RCC 7860 (cell line): ENCODE measurements at places on chromosomes 11 and 22.

- DNase-seq, result no peak
Measured at GRCh38 chr11:129223260-129223659, 31.1 kb upstream of the ARHGAP32 start.

GRCh38 chr11:18726040-18726439, at the start of gene IGSF22:
IGSF22 (minus strand) TSS chr11:18726188; CDS start chr11:18724236, 1,952 bp downstream.
- DNase-seq, result no peak

DNA sequence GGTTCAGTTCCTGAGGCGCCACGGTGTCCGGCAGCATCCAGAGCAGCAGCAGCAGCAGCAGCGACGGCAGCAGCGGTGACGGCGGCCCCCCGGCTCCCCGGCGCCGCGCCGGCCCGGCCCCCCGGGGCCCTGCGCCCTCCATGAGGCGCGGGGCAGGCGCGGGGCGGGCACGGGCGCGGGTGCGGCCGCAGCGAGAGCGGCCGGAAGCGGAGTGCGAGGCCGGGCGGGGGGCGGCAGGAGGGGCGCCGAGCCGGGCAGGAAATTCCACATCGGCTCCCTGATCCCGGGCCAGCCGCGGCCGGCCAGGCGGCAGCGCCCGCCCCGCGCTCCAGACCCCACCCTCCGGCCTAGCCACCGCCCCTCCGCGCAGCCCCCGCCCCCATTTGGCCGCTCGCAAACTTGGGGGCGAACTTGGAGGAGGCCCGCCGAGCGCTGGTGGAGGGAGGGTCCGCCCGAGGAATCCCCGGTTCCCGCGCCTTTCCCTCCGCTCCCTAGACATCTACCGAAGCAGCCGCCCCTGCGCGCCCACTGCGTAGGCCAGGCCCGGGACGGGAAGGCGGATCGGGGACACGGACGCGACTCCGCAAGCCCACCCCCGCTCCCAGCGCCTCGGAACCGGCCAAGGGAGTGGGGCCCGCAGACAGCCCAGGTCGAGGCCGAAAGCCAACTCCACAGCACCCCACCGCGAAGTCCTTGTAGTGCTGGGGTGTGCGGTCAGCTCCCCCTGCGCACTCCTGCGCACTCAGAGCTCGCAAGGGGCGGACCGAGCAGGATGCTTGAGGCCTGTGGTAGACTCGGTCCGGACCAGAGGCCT, at the start of gene SCARF2:
TSS of gene SCARF2 (minus strand) at position 213 of the 814 bp plus-strand sequence. CDS start at position 142, 71 bp downstream.
- no peak for DNase-seq

GRCh38 chr22:44341431-44342346, 28.9 kb upstream of the SHISAL1 start:
- DNase-seq, result no peak

GRCh38 chr11:36395978-36396736, 100.1 kb downstream of the PRR5L start:
- no peak for DNase-seq

- no peak for DNase-seq
Measured at GRCh38 chr11:117375960-117376359, 48.3 kb downstream of the CEP164 start.

DNA sequence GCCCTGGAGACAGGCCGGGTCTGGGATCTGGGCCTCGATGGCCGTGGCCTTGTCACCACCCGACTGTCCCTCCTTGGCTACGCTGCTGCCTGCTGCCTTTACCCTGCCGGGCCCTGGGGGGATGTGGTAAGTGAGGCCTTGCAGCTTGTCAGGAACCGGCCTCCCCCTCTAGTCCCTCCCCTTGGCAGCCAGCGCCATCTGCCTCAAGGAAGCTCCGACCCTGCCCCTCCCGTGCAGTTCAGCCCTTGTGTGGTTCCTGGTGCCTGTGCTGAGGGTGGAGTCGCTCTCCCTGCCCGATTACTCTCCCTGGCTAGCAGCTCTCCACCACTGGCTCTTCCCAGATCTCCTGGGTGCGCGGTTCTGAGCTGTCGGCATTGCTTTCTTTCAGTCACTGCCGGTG, 33.7 kb downstream of the CTTN start:
- no peak for DNase-seq

- DNase-seq, result no peak
Measured at GRCh38 chr11:32068134-32068870, 22.6 kb upstream of the RCN1 start.

GRCh38 chr11:28903716-28904115, 795.5 kb downstream of the METTL15 start:
- no peak for DNase-seq
